Activated T-helper 2 cell treated with anti-CD3 and anti-CD28 coated beads, Interferon-gamma antibody, Interleukin-2, Interleukin-4, amounts not matched to agents 10 μg/mL and 5 μg/mL and 100 μg/mL, durations not matched to agents 14 hours and 24 hours and 36 hours (primary cell): ENCODE measurements at places on chromosomes 12 and 14.

- DNase-seq = no peak
- H3K36me3 ChIP-seq = peaks cover 5% of the 10 kb centered on the region
- no peak overlapping the region for H3K27ac ChIP-seq
- H3K4me3 ChIP-seq = no peak overlapping the region
- H3K27me3 ChIP-seq = peaks cover 86% of the 10 kb centered on the region
- peaks cover 8% of the 10 kb centered on the region for H3K4me1 ChIP-seq
These were observed 4.9 kb downstream of the OTX2 start for GRCh38 chr14:56805201-56805991.

- no peaks in the 10 kb centered on the region for H3K36me3 ChIP-seq
- DNase-seq = peak; percentile 59
- no peak overlapping the region for H3K27ac ChIP-seq
These were observed 18.7 kb downstream of the ZBTB39 start for GRCh38 chr12:56987551-56988053.

DNA sequence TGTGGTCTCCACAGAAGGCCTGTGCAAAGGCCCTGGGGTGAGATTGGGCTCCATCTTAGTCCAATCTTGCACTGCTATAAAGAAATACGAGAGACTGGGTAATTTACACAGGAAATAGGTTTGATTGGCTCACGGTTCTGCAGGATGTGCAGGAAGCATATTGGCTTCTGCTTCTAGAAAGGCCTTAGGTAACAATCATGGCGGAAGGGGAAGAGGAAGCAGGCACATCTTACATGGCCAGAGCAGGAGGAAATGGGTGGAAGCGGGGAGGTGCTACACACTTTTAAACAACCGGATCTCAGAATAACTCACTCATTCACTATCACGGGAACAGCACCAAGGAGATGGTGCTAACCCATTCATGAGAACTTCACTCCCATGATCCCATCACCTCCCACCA is 55.4 kb downstream of the FAR2 start:
- DNase-seq = no peak
- no peak overlapping the region for H3K4me3 ChIP-seq
- no peak overlapping the region for H3K27ac ChIP-seq
- H3K4me1 ChIP-seq = no peaks in the 10 kb centered on the region
- H3K27me3 ChIP-seq = no peaks in the 10 kb centered on the region

- DNase-seq = no peak
- no peak overlapping the region for H3K4me3 ChIP-seq
- no peaks in the 10 kb centered on the region for H3K36me3 ChIP-seq
These were observed 381.1 kb downstream of the SEC23A start for GRCh38 chr14:38721822-38722431.

- H3K27ac ChIP-seq = no peak overlapping the region
- H3K4me3 ChIP-seq = peak overlapping the region; percentile 75
- peaks cover 17% of the 10 kb centered on the region for H3K4me1 ChIP-seq
- H3K36me3 ChIP-seq = no peaks in the 10 kb centered on the region
These were observed 386.0 kb downstream of the BCAT1 start for GRCh38 chr12:24562771-24563431.

GRCh38 chr12:132441871-132442863 is 47.8 kb upstream of the FBRSL1 start:
- H3K27ac ChIP-seq = no peak overlapping the region
- H3K27me3 ChIP-seq = no peaks in the 10 kb centered on the region
- no peak overlapping the region for H3K4me3 ChIP-seq
- peaks cover 29% of the 10 kb centered on the region for H3K4me1 ChIP-seq

DNA sequence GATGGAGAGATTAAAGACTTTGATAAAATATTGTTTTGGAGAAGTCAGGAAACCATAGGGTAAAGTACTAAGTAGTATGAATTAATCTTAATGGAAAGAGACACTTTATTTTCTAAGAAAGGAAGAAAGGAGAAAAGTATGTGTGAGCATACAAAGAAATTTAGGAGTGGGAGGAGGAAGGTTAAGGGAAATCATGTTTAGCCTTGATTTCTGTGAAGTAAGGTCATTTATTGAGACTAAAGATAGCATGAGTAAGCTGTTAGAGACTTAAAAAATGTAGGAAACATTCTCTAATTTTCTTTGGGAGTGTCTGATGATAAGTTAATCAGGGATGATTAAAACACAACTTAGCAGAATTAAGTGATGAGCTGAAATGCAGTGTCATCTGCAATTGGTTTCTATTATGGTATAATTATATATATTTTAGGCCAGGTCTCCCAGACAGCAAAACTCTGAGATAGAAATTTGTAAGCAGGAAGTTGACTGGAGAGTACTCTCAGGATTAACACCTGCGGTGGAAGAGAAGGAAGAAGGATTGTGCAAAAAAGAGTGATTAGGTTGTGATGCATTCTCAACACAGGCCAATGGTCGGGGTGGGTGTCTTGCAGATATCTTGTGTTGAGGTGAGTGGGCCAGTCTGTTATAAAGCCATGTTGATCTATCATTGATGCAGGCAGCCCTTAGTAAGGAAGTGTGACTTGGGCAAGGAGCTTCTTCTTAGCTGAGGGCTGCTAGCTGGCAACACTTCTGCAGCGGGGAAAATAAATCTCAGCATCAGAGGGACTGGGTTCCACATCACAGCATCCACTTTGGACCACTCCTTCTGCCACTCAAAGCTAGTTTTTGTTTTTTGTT is 256.2 kb downstream of the AEBP2 start:
- H3K36me3 ChIP-seq = no peaks in the 10 kb centered on the region
- no peaks in the 10 kb centered on the region for H3K27me3 ChIP-seq
- peaks cover 19% of the 10 kb centered on the region for H3K4me1 ChIP-seq
- no peak for DNase-seq
- no peak overlapping the region for H3K4me3 ChIP-seq

DNA sequence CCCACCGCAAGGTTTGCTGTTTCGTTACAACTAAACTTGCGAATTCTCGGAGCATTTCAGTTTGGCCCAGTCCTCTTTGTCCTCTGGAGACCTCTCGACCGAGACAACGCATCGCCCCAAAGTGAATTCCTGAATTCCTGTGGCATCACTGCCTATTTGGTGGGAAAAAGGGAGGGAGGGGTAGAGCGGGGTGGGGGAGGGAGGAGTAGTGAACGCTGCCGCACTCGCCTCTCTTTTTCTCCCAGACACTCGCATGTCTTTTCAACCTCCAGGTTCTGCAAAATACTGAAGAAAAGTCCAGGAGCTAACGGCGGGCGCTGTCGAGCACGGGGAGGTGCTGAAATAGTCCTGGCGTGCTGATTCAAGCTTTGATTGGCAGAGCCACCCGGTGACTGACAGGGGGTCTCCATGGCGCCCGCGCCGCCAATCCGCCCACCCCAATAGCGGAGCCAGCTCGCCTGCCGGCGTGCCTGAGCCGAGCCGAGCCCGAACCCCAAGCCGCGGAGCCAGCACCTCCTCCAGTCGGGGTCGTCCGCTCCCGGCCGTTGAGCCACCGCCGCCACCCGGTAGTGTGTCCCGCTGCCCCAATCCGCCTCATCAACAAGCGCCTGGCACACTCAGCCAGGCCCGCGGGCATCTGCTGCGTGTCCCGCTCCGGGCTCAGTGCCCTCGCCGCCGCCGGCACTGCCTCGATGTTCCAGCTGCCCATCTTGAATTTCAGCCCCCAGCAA is at the start of gene SIX6:
TSS of gene SIX6 (plus strand) at position 440 of the 731 bp plus-strand sequence. CDS start at position 693, 253 bp downstream.
- no peaks in the 10 kb centered on the region for H3K4me1 ChIP-seq
- peak within 1 kb of the TSS; percentile 12 for H3K27ac ChIP-seq
- peaks cover 4% of the 10 kb centered on the region for H3K36me3 ChIP-seq
- peaks cover 82% of the 10 kb centered on the region for H3K27me3 ChIP-seq
- DNase-seq = no peak

GRCh38 chr12:19273482-19274330 is 144.2 kb downstream of the PLEKHA5 start:
- H3K27ac ChIP-seq = peak overlapping the region; percentile 20
- DNase-seq = peak; percentile 18
- no peak overlapping the region for H3K4me3 ChIP-seq
- peaks cover 13% of the 10 kb centered on the region for H3K36me3 ChIP-seq
- H3K27me3 ChIP-seq = no peaks in the 10 kb centered on the region
